ENCODE measurements at places on chromosomes 7 and 10.

- DNase-seq, result no peak
These were observed 228.7 kb downstream of the CHRM2 start for GRCh38 chr7:137097111-137097510.

- no peak for DNase-seq
These were observed 68.9 kb downstream of the CDK6 start for GRCh38 chr7:92767437-92767836.

DNA sequence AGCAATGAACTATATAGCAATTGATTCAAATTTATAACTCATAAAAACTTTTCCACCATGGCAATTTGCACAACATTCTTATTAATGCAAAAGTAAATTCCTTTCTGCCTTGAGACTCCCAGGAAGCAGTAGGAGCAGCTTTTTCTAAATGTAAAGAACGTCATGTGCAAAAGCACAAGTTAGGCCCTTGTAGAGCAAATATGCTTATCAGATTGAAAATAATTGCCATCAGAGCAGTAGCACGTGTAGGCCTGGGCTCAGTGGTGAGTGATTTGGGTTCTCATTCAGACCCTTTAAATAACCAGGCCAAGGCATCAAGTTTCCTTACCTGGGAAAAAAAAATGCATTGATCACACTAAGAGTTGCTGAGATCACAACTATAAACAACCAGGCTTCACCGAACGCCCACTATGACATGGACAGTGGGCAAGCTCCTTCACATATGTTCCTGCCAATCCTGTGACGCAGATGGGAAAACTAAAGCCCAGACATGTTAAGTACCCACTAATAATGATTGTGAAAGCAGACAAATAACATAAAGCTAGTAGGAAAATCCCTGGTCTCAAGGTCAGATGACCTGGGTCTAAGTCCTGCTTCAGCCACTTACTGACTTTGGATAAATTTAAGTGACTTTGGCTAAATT, 22.1 kb upstream of the SAR1A start:
- no peak for DNase-seq

DNA sequence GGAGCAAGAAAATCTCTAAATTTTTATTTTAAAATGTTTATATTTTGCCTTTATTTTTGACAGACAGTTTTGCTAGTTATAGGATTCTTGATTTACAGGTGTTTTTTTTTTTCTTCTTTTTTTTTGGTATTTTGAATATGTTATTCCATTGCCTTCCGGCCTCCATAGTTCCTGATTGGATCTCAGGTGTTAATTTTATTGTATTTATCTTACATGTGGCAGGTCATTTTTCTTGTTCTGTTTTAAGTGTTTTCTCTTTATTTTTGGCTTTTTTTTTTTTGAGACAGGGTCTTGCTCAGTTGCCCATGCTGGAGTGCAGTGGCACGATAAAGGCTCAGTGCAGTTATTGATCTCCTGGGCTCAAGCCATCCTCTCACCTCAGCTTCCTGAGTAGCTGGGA, 73.9 kb downstream of the MLLT10 start:
- DNase-seq, result no peak

- no peak for DNase-seq
These were observed 15.5 kb downstream of the STX1A start for GRCh38 chr7:73703757-73704639.

- no peak for DNase-seq
These were observed 96.3 kb upstream of the NEBL start for GRCh38 chr10:20993389-20993788.

- peak; percentile 34 for DNase-seq
These were observed 101.0 kb downstream of the AOAH start for GRCh38 chr7:36623247-36623646.

- DNase-seq, result no peak
These were observed 98.3 kb downstream of the CHST15 start for GRCh38 chr10:123995082-123995460.

DNA sequence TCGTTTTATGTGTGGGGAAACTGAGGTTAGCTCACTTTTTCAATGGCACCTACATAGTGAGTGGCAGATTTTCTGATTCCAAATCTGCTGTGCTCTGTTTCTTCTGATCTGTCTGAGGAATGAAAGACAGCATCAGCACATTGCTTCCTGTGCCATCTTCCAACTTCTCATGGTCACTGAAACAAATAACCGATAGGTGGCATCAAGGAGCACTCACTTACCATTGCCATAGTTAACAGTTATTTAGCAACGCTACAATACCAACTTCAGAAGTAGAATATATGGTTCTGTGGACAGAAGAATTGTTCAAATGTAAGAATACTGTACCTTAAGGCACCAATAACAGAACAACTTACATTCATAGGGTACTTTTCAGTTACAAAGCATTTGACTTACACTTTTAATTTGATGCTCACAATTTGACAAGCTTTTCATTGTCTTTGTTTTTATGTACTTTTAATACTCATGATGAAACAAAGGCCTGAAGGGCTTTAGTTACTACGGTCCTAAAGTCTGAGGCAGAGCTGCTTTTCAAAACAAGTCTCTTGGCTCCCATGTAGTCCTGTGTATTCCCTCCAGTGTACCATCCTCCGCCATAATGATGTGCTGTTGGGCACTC, 228.9 kb upstream of the TCF7L2 start:
- DNase-seq, result peak; percentile 79

- DNase-seq, result peak; percentile 36
These were observed 770 bp downstream of the PLXNA4 start for GRCh38 chr7:132575419-132575981.

GRCh38 chr10:75497997-75498883, 66.8 kb downstream of the LRMDA start:
- DNase-seq, result no peak

DNA sequence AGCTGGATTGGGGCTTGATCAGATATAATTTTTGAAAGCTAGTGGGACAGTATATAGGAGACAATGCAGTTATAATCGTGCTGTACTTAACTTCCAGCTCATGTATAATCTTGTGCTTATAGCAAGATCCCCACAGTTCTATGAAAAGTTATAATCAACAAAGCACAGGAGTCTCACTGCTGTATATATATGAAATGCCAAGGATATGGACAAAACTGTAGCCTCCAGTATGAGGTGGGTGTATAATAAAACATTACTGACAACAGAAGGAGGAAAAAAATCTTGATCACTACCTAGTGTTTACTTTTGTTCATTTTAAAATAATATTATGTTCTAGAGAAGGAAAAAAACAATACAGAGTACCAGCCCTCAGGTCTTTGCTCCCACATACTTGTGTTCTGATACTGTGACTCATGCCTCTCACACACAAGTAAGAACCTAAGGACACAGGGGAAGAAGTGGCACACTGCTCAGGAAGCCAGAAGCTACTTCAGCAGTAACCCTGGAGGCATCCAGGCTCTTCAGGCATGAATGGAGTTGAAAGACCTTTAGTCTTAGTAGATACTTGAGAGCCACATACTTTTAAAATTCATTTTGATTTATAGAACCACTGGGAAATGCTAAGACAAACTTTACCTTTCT, 265.7 kb upstream of the IMMP2L start:
- no peak for DNase-seq

GRCh38 chr7:94908323-94909178, 1.2 kb downstream of the PPP1R9A start:
- peak; percentile 69 for DNase-seq

DNA sequence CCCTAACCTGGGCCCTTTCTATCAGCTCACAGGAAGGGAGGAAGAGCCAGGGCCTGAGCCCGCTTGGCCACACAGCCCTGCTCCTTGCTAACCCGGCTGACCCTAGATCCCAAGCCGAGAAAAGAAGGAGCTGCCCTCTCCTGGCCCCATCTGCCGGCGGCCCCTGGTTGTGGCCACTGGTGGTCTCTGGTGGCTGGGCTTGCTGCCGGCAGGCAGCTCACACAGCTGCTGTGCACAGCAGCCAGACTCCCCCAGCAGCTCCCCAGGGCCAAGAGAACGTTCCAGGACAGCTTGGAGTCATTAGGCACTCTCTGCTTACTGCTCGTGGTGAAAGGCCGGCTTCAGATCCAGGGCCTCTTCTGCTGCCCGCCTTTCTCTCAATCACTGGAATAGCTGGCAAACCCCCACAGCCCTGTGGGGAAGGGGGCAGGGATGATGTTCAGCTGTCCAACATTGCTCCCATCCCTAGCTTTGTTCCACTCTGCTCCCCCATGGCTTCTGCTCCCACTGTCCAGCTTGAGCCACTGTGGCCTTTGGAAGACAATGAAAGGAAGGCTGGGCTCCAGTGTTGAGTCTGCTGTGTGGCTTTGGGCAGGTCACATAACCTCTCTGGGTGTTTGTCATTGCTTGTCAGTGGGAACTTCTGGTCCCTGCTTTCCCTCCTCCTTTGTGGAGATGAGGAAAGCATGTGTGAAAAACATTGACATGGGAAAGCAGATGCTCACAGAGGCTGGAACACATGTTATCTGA, 35.4 kb upstream of the COL13A1 start:
- DNase-seq, result no peak

DNA sequence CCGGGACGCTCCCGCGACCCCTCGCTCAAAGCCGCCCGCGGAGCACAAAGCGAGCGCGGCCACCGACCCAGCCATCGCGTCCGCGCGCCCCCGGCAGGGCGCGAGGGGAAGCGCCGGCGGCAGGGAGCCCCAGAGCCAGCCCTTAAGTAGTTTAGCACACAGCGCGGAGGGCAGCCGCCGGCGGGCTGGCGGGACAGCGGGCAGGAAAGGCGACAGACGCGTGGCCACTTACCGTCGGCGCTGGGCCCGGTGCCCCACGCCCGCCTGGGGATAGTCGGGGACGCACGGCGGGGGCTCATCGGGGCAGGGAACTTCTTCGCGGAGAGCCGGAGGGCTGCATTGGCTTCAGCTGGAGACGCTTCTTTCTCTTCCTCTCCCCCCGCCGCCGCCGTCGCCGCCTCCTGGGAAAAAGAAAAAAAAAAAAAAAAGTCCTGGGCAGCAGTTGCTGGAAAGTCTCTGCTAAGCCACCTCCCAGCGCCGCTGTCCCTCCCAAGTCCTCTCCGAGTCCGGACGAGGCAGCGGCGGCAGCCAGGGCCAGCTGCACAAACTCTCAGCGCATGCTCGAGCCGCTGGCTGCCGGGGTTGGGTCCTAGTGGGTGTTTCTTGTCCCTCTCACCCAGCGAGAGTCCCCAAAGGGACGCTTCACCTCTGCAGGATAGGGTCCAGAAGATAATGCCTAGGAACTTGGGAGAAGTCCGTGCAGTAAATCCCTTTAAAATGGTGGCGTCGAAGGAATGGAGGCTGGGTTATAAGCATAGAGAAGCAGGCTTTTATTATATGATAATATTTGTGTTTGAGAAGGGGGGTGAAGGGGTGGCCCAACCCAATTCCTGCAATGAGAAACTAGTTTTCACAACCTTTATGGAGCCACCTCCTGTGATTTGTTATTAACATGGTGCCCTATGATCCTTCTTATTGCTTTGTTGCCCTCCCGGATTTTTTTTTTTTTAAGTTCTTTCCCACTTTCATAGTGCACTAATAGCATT, at the start of gene TSPAN12:
TSS of gene TSPAN12 (minus strand) at position 557 of the 986 bp plus-strand sequence. CDS start 1,381 bp downstream, outside the sequence.
- peak; percentile 46 for DNase-seq

DNA sequence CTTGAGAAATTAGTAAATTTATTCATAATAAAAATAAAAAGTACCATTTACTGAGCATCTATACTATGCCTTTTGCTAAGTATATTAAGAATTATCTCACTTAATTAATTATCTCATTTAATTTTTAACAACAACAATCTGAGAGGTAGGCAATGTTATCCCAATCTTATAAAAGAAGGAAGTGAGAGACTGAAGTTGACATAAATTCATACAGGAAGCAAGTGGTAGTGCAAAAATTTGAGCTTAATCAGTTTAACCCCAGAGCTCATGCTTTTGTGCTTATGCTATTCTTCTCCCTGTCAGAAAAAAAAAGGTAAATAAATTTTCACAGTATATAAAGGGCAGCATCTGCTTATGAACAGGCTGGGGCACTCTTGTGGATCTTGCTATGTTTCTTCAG, 2.7 kb upstream of the LIPF start:
- no peak for DNase-seq

GRCh38 chr7:134184767-134185166, 57.6 kb downstream of the LRGUK start:
- DNase-seq, result no peak

- DNase-seq, result no peak
These were observed 585.2 kb upstream of the CELF2 start for GRCh38 chr10:10432296-10433035.

GRCh38 chr10:79135790-79136189, 67.0 kb downstream of the ZMIZ1 start:
- DNase-seq, result no peak

- DNase-seq, result no peak
These were observed 64.3 kb upstream of the NRP1 start for GRCh38 chr10:33398796-33399195.

GRCh38 chr10:100238429-100238828, 9.0 kb upstream of the CHUK start:
- no peak for DNase-seq

- no peak for DNase-seq
These were observed 27.1 kb upstream of the LMBR1 start for GRCh38 chr7:156920076-156920475.

- DNase-seq, result no peak
These were observed 14.6 kb downstream of the PPIF start for GRCh38 chr10:79361726-79362397.

DNA sequence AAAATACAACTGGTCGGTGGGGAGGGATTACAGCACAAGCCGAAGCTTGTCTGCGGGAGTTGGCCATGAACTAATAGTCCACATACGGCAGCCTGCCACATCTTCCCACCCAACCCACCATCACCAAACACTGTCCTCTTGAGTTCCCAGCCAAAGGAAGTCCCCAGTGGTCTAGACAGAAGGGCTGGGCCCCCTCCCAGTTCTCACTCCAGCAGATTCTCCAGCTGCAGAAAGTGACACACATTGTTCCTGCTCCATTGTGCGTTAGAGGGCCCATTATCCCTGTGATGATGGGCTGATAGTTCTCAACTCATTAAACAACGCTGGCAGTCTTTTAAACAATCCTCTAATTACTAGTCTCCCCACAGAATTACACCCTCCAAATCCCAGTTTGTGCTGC, 148.0 kb downstream of the FGFR2 start:
- peak; percentile 60 for DNase-seq

GRCh38 chr7:149870701-149871483, 2.9 kb upstream of the ATP6V0E2 start:
- DNase-seq, result no peak

DNA sequence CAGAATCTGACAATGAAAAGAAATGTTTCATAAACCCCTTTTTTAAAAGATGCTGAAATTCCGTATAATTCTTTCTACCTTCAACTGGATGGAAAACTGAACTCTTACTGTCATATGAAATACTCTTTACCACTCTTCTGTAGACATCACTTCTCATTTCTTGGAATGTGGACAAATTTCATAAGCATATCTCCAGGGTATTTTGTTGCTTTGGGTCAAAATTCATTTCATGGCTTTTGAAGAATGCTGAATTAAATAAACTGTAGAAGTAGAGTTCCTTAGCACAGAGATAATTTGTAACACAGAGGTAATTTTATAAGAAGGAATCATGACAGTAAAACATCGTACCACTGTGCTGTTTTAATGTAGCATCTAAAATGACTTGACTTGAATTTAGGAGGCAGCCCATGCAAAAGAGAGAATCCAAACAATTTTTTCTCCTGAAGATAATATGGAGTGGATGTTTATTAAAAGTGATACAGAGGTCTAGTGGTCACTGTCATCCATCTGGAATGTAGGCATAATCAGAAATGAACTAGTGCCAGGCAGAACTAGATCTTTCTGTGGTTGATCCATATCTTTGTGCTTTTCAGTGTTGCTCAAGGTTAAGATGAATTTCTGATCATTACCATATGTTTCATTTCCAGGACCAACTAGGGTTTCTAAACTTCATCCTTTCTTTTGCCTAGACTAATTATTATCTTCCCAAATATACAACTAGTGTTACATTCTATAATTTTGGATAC, 492.0 kb downstream of the KIF20B start:
- no peak for DNase-seq

GRCh38 chr10:100359529-100360150, 12.6 kb downstream of the SCD start:
- DNase-seq, result no peak

GRCh38 chr7:135930565-135931461, 46.3 kb downstream of the MTPN start:
- no peak for DNase-seq
